ENCODE measurements at places on chromosomes 1 and 21.
A peak's percentile ranks its signal among the peaks of the same experiment; 100 is the strongest.

DNA sequence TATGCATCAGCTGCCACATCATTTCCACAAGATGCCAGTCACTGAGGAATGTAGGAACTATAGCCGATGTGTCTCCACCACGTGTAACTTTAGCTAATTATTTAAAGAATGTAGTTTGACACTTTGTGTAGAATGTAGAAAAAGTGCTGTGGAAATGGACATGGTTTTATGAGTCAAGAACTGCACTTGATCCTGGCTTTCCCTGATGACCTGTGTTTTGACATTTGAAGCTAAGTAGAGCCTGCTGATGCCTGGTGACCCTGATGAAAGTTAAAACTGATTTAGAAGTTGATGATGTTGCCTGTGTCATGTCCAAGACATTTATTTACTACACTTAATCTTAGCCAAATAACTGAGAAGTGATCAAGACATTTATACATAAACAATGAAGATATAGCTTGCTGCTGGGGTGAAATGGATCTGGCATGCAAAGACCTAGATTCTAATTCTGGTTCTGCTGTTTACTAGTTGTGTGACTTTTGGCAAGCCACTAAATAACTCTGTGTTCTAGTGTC is 4.4 kb upstream of the OSBPL9 start:
- no peak for DNase-seq

GRCh38 chr1:52002038-52002917 is 11.8 kb upstream of the RAB3B start:
- DNase-seq: no peak

DNA sequence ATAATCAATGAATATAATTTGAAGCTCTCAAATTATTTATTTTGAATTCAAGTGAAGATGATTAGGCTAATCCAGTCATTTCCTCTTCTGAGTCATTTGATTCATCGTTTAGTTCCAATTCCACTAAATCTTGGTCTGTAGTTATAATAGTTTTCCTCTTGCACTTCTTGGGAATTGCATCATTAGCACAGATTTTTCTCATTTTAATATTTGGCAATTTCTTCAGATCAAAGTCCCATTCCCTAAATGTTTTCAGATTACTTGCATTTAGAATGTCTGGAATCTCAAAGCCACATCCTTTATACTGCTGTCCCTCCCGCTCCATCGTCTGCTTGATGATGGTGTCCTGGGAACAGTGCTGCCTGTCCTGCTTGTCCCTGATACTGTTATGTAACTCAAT is 43.5 kb downstream of the MAST2 start:
- DNase-seq: no peak

- no peak for DNase-seq
Measured at GRCh38 chr1:19057784-19058475, 101.5 kb upstream of the IFFO2 start.

DNA sequence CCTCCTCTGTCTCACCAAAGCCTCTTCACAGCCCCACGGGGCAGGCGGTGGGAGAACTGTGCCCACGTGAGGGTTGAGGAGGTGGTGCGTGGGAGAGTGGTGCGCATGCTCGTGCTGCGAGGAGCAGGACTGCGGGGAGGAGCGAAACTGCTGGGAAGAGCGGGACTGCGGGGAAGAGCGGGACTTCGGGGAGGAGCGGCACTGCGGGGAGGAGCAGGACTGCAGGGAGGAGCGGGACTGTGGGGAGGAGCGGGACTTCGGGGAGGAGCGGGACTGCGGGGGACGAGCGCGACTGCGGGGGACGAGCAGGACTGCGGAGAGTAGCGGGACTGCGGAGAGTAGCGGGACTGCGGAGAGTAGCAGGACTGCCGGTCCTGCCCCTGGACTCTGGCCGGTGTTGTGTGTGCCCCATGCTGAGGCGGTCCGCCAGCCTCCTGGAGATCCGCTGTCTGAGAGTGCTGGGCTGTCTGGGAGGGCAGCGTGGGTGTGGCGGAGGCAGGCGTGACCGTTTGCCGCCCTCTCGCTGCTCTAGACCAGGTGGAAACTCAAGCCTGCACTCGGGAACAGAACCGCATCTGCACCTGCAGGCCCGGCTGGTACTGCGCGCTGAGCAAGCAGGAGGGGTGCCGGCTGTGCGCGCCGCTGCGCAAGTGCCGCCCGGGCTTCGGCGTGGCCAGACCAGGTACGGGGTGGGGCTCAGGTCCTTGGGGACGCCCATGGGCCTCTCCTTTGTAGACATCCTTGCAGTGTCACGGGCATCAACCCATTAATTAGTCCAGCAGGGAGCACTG is 24.6 kb downstream of the TNFRSF1B start:
- DNase-seq: no peak

DNA sequence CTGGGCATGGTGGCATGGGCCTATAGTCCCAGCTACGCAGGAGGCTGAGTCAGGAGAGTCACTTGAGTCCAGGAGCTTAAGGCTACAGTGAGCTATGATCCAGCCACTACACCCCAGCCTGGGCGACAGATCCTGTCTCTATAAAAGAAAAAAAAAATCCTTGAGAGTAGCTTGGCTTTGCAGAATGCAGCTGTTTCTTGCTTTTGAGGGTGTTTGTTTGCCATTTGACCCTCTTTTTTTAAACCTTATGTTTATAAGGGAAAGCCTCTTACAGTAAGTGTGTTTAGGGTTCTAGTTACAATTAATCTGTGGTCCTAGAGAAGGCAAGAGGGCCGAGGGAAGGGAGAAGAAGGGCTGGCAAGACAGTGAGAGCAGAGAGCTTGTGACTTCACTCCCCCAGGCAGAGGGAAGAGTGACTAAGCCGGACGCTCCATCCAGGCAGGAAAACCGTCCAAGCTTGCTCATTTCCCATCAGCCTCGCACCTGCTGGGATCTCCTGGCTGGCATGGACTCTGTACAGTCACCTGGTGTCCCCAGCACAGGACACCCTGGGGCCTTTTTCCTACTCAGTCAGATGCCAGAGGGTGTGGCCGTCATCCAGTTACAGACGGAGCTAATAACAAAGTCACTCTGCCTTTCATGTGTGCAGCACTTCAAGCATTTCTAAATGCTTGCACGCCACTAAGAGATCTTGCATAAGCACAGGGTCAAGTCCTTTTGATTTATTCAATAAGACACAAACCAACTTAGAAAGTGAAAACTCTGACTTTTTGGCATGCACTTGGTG is 55.5 kb upstream of the PSEN2 start:
- peak; percentile 25 for DNase-seq

- DNase-seq: no peak
Measured at GRCh38 chr21:38472412-38473108, 25.7 kb downstream of the ERG start.

DNA sequence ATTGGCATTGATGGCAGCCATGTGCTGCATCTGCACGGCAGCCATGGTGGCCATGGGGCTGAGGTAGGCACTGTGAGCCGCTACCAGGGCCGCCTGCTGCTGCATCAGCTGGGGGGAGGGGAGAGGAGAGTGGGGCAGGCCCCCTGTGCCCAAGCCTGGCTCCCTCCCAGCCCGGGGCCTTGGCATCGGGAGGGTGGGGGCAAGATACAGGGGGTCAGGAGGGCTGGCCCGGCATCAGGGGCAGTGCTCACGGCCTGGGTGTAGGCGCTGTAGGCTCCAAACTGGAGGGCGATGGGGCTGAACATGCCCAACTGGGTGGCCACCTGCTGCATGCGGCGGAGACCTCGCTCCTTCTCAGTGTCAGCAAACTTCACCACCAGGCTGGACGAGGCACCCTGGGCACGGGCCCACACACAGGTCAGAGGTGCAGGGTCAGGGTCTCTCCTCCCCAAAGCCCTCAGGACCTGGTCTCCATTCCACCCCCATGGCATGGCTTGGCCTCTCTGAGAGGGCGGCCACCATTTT is 9.0 kb downstream of the CELF3 start:
- no peak for DNase-seq

DNA sequence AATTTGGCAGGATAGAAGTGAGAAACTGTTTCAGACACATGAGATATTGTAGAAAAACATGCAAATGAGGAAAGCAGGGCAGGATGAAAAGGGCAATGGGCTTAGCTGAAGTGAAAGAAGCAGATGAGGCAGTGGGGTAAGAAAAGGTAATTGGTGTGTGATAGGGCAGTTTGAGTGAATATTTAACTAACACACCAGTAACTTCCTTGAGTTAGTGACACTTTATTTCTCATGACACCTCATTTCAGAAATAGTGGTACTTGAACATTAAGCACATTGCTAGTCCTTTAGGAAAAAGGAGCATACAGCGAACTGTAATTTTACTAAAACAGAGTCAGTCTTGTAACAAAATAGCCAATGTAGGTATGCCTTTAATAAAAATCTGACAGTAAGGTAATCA is 415.0 kb downstream of the DPYD start:
- DNase-seq: no peak

- DNase-seq: no peak
Measured at GRCh38 chr21:15243406-15243805, 178.6 kb upstream of the NRIP1 start.

DNA sequence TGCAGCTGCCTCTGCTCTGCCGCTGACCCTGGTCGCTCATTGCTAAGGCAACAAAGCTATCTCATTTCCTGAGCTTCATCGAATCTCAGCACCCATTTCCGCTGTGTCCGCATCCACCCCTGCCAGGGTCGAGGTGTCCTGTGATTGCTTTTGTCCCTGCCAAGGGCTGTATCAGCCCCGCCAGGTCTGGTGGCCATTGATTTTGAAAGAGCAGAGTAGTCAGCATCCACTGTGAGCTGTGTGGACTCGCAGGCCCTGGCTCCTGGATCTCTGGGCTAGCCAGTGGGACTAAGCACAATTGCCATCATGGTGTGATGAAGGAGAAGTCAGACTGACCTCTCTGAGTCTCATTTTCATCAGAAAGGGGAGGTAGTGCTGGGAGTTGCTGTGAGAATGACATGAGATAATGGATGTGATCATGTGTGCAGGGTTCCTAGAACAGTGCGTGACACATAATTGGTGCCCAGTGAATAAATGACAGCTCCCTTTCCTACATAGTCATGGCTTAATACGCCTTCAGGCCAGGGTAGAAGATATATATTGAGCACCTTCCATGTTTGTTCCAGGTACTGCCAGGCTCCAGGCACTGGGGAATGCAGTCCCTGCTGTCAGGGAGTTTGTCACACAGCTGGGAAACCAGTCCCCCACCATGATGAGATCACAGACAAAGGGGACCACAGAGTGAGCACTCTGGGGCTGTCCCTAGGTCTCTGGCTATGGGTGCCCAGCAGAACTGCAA is 32.1 kb downstream of the NAV1 start:
- DNase-seq: no peak

DNA sequence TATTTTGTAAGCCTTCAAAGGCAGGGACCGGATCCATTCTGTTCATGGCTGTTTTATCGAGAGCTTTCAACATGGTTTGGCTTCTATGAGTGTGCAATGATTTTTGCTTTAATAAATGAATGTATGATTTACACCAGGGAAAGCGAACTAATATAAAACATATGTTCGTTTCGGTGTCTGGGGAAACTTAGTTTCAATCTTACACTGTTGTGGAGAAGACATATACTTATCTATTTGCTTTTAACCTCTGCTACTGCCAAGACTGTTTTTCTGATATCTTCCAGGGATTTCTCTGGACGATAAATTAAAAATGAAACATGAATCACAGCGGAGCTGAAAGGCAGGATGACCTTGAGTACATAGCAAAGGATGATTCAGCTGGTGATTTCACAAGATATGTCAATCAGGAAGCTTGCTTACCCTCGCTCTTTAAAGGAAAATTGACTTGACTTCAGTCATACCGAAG is 14.7 kb upstream of the CYYR1 start:
- no peak for DNase-seq

- no peak for DNase-seq
Measured at GRCh38 chr1:69055194-69055593, 512.5 kb upstream of the LRRC7 start.

- no peak for DNase-seq
Measured at GRCh38 chr1:24155011-24155782, 12.3 kb upstream of the IL22RA1 start.

DNA sequence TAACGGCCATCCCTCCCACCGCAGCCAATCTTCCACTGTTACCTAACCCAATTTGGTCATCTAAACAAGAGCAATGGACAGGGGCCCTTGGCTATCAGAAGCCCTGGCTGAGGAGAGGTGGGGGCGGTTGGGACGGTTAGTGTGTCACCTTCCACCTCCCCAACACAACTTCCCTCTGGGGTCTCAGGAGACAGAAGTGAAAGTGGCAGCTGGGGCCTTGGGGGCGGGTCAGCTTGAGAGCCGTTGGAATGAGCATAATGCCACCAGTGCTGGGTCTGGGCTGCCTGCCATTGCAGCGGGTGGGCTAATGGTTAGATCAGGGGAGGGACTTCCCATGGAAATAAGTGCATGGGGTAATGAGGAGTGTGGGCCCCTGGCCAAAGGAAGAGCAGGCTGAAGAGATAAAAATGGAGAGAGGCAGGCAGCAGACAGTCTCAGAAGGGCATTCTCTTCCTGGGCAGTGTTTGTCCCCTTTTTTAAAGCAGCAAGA is 7.9 kb downstream of the MEF2D start:
- no peak for DNase-seq

- no peak for DNase-seq
Measured at GRCh38 chr1:156434989-156435544, 65.5 kb downstream of the MEF2D start.

- DNase-seq: no peak
Measured at GRCh38 chr1:27360159-27361043, 6.4 kb downstream of the MAP3K6 start.

DNA sequence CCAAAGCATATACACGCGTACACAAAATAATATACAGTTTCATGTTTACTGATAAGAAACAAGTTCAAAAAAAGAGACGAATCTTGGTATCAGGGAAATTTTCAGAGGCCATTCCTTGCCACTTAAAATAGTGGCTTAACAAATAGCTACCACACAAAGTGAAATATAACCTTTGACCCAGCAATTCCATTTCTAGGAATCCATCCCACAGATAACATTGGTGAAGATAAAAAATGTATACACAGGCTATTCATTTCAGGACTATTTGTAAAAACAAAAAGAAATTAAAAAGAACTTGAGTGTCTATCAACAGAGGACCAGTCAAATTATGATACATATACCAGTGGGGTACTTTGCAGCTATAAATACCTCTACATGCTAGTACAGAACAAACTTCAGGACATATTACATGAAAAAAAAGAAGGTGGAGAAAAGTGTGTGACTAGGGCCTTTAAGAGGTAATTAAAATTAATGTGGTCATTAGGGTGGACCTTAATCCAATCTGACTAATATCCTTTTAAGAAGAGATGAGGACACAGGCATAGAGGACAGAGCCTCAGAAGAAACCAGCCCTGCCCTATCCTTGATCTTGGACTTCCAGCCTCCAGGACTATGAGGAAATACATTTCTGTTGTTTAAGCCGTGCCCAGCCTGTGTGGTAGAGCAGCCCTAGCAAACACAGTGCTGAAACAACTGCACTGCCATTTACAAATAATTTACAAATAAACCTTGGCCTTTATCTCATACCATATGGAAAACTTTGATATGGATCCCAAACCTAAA is 7.8 kb downstream of the UBE2G2 start:
- no peak for DNase-seq

GRCh38 chr1:236421022-236421421 is 26.9 kb downstream of the EDARADD start:
- DNase-seq: no peak

- no peak for DNase-seq
Measured at GRCh38 chr21:46168238-46168637, 12.9 kb upstream of the FTCD start.

GRCh38 chr1:200850554-200850953 is 22.2 kb upstream of the GPR25 start:
- no peak for DNase-seq

GRCh38 chr1:5507340-5507739 is 484.9 kb downstream of the NPHP4 start:
- no peak for DNase-seq

Data from cerebellar nuclear complex (tissue), 1 donor.